ENCODE measurements at places on chromosomes 1 and 21.

GRCh38 chr1:151858030-151858746, 4.7 kb upstream of the THEM5 start:
- DNase-seq: no peak

DNA sequence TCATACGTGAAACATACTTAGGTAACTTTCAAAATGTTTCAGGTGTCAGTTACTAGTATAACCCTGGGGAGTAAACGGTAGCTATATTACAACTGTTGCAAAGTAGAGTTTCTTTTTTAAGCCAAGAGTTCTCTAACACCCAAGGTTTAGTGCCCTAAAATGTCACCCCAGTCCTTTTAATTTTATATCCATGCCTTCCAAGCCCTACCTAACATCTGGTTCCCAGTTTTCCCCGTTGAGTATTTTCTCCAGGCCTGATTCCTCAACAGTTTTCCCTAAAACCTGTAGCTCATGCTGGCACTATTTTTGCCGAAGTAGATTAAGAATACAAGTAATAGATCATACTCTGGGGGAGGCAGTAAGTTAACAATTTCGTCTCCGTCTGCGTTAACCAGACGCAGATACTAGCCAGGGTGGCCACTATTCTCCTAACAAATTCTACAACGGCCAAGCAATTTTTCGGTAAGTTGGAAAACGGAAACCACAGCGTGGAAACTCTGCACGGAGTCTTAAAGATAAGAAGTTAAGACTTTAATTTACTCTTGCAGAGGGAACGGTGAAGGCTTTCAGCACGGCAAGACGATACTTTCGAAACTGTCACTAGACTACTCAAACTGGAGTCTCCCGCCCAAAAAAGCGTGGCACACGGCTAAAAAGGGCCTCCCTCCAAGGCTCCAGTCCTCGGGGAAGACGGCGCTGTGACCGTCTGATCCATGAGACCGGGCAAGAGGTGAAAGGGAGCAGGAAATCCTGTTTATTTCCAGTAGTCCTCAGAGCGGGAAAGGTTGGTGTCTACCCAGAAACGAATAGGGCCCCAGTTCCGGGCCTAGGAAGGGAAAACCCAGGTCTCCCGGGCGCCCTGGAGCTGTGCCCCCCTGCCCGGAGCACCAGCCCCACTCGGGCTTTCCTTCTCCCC, 945 bp downstream of the SRSF4 start:
- no peak for DNase-seq

GRCh38 chr1:238777551-238777950, 608.8 kb upstream of the CHRM3 start:
- no peak for DNase-seq

GRCh38 chr1:119081267-119081666, 59.2 kb downstream of the WARS2 start:
- DNase-seq: no peak

DNA sequence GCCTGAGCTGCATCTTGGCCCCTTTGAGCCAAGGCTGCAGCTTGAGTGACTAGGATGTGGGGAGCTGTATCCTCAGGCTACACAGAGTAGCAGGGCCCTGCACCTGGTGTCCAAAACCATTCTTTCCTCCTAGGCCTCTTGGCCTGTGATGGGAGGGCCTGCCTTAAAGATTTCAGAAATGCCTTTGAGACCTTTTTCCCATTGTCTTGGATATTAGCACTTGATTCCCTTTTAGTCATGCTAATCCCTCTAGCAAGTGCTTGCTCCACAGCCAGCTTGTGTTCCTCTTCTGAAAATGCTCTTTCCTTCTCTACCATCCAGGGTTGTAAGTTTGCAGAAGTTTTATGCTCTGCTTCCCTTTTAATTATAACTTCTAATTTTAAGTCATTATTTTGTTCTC, 21.7 kb upstream of the KIRREL1 start:
- no peak for DNase-seq

Data from stimulated activated CD4-positive, alpha-beta T cell treated with anti-CD3 and anti-CD28 coated beads, Interleukin-1b, Interleukin-23, amount 100 ng/mL, for 48 hours (primary cell).